ENCODE measurements at places on chromosomes 16 and 17.
A peak's percentile ranks its signal among the peaks of the same experiment; 100 is the strongest.

- no peak for DNase-seq
Observed at GRCh38 chr16:27820646-27821345, 242.7 kb downstream of the GSG1L start.

GRCh38 chr17:37507111-37507510, 17.4 kb downstream of the DUSP14 start:
- DNase-seq, result no peak

DNA sequence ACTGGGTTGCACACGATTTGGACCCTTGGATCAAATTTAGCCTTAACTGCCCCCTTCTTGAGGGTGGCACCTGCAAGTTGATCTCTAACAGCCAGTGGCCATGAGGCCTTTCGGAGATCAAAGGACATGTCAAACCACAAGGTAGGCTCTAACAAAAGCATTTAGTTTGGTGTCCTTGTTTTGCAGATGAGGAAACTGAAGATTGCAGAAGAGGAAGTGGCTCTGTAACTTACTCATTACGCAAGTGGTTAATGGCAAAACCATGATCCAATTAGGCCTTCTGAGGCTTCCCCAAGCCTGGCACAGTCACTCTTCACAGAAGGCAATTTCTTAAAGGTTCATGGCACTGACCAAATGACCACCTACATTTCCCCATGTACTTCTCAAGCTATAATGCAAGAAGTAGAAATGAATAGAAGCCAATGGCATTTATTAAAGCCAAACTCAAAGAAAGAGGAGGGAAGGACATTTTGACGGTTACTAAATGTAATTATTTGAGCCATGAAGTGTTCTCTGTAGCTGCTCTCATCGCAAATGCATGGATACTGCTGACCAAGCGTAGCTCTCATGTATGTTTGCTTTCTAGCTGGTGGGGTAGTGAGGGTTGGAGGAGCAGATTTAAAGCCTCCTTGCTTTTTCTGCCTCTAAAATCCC, 32.8 kb upstream of the ABCC12 start:
- no peak for DNase-seq

GRCh38 chr17:48612854-48613691, 2.0 kb downstream of the HOXB8 start:
- DNase-seq, result no peak

DNA sequence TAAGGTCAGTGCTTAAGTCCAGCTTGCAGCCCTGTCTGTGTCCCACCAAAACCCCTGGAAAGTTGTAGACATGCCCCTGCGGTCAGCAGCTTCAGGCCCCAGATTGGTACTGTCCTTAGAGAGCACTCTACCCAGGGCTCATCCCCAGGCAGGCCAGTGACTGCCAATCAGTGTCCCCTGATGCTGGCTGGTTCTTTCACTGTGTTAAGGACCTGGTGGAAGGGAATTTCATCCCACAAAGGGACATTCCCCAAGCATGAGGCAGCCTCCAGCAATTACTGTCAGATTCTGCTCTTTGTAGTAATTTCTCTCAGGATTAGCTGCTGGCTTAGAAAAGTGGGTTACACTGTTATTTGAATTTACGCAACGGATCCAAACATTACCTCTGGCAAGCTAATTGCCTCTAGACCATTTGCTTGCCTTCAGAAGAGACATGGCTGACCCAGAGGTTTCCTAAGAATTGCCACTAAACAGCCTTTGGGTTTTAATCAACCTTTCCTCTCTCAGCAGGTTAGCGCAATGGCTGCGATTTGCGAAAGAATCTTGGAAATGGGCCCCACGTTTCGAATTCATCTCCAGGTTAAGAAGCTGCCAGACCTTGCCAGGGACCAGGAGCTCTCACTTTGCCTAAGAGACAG, 5.9 kb downstream of the IRX6 start:
- no peak for DNase-seq

DNA sequence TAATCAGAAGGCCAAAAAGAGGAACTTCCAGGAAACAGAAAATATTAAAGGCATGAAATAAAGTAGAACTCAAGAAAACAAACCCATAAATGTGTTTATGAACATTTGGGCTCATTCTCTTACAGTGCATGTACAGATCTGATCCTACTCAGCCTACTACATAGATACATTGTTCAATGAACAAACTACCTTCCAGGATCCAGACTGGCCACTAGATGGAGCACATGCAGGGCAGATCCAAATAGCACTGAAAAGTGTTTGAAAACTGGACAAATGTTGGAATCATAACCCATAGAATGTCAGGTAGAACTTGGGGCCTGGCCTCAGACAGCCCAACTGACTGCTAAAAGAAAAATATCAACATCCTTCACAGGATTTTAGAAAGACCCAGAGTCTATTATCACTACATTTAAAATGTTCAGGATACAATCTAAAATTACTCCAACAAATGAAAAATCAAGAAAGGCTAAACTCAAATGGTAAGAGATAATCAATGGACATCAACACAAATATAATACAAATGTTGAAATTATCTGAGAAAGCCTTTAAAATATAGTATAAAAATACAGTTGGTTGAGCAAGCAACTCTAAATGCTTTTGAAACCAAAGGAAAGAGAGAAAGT, 122.4 kb upstream of the NUDT7 start:
- DNase-seq, result no peak

DNA sequence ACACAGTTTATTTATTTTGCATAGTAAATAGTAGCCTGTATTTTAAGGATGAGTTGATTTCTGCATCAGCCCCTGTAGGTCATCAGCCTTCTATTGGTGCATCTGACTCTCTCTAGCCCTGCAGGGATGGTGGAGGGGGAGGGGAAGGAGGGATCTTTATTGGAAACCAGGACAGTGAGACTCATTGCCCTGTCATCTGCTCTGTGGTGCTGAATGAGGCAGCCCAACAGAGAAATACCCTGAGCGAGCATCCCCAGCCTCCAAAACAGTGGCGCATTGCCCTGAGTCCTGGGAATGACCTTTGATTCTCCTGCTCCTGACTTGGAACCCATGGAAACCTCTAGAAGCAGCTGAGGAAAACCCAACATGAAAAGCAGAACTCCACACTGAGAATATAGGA, 45.5 kb upstream of the STH start:
- DNase-seq, result no peak

DNA sequence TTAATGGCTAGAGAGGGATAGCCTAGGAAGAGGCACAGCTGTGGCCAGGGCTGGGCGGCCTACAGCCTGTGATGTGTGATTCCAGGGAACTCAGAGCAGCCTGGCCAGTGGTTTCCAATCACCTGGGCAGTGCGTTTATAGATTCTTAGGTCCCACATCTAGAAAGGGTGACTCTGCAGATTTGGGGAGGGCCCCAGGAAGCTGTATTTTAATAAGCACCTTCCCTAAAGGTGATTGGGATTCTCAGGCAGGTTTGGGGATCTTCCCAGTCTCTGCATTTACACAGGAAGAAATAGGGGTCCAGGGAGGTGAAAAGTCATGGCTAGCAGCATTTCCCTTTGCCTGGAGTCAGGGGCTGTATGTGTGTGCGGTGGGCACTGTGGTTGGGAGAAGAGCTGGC, 9.5 kb downstream of the SPNS2 start:
- no peak for DNase-seq

- peak; percentile 86 for DNase-seq
Observed at GRCh38 chr16:30377812-30378235, 3.2 kb downstream of the MYL11 start.

- DNase-seq, result no peak
Observed at GRCh38 chr16:13660807-13661206, 259.1 kb upstream of the ERCC4 start.

DNA sequence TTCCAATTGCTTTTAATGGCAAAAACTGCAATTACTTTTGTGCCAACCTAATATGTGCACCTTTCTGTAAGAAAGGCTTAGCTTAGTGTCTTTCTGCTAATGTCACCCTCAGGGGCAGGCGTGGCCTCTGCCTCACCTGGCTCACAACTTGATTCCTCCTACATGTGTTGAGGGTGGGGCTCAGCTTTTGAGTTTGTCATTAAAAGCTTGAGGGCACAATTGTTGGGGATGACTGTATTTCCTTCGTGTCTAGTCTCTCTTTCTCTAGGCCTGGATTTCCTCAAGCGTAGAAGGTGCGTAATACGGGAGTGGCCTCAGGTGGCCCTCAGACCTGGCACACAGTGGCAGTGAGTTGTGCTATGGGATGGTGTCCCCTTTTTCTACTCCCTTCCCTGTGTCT, 94.4 kb downstream of the CLEC16A start:
- no peak for DNase-seq

- no peak for DNase-seq
Observed at GRCh38 chr16:57998486-57998885, 2.0 kb downstream of the ZNF319 start.

DNA sequence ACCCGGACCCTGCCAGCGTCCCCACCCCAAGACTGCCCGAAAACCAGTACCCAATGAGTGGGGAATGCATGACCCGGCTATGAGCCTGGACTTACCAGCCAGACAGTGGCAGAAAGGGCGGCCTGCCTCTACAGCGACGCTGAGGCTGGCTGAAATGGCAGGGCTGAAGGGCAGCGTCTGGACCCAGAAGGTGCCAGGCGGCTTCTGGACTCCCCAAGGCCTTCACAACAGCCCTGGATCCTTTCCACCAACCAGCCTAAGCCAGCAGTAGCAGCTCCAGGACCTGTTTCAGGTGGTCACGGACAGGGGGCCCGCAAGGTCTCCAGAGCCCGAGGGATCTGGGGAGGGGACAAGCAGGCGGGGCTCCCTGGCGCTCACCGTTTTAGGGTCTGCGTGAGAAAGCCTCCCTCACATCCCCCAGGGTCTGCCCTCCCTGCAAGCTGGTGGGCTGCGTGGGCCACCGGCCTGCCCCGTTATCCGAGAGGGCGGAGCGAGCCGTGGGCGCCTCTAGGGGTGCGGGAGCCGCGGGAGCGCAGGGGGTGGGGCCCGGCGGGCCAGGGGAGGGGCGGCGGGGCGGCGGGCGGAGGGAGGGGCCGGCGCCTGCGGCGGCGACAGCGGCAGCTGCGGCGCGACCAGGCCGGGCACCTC, at the start of gene RIPOR1:
Gene RIPOR1 (plus strand): TSS at position 608 of the 648 bp plus-strand sequence. CDS start 9,618 bp downstream, outside the sequence.
- DNase-seq, result peak; percentile 36

GRCh38 chr17:48128400-48128799, 20.8 kb downstream of the SNX11 start:
- DNase-seq, result no peak

GRCh38 chr16:17076092-17076754, 394.5 kb downstream of the XYLT1 start:
- DNase-seq, result no peak

GRCh38 chr17:2849327-2849670, 53.1 kb downstream of the RAP1GAP2 start:
- no peak for DNase-seq

- no peak for DNase-seq
Observed at GRCh38 chr17:27354491-27355081, 60.7 kb downstream of the WSB1 start.

DNA sequence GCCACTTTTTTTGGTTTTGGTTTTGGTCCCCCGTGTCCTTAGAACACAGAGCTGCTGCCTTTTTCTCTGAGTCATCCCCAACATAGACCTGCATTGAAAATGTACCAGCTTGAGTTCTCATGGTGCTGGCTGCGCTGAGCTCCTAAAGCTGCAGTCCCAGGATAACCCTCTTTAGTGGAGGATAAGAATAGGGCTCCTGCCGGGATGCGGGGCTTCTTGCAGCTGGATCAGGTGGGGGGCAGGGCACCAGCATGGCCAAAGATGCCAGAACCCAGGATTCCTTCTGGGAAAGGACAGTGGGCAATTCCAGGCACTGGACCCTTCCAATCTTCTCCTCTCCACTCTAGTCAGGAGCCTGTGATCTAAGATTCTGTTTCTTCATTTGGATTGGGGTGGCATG, 8.3 kb upstream of the CLUH start:
- DNase-seq, result no peak

DNA sequence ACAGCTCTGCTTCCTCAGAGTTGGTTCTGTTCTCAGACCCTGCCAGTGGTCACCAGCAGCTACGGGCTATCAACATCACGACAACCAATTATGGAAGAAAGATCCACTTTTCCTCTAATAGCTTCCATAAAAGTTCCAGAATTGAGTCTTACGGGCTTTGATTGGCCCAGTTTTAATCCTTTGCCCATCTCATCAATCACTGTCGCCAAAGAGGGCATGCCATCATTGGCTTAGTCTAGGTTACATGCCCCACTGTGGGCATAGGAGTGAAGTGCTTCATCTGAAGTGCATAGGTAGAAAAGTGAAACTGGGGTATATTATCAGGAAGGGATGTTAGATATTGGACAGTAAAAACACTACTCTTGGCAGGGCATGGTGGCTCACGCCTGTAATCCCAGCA, 76.6 kb upstream of the DHX40 start:
- DNase-seq, result no peak

DNA sequence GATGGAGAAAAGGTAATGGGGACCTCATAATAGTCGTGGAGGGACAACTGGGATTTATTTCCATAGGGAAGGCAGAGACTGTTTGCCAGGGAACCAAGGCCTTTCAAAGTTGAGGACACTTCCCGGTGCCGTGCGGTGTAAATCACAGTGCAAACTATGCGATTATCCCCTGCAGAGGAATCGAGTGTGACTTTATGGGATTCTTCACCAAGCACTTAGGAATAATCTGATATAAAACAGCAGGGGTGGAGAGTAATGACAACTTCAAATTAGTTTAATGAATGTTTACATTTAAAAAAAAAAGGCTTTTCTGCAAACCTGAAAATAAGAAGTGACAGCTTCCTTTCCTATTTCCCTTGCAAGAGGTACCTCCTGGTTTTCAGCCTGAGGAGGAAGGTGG, 538.2 kb downstream of the MAF start:
- DNase-seq, result no peak

DNA sequence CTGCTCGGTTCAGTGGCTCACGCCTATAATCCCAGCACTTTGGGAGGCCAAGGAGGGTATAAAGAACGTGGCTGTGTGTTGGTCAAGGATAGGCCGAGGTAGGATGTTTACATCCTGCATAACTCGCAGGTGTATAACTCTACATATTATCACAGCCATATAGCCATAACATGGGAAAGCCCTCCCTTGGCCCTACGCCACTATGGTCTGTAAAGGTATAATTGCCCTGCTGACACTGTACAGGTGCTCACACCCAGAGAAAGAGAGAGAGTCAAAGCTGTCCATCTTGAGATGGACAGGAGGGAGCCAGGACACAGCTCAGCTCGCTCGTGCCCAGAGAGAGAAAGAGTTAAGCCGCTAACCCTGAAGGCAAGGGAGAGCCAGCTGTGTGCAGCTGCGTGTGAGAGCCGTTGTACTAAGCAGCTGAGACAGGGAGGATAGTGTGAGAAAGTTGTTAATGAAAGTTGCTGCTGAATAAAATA, 30.4 kb upstream of the DHX8 start:
- no peak for DNase-seq

- no peak for DNase-seq
Observed at GRCh38 chr17:82475458-82475857, 16.9 kb downstream of the NARF start.

DNA sequence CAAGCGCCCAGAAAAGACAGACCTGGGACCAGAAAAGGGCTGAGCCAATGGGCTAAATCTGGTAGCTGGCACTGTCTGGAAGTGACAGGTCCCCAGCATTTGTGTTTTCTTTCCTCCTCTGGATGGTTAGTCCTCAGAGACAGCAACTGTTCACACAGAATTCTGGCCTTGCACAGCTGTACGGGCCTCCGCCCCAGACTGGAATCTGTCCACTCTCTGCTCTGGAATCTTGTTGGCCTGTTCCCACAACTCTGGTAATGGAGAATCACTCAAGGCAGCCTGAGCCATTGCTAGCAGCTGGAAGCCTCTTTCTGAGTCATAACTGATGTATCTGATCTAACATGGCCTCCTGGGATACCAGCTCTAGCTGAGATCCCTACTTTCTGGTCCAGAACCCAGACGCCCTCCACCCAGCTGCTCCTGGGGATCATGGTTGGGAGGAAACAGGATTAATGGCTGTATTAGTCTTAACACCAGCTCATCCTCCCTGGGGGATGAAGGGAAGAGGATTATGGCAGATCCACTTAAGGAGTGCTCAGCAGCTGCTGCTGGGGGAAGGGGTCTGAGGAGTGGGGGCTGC, 9.1 kb downstream of the ZNF668 start:
- DNase-seq, result no peak

- no peak for DNase-seq
Observed at GRCh38 chr17:31460226-31460721, 68.8 kb downstream of the RAB11FIP4 start.
